ENCODE measurements at places on chromosomes 7 and 10.

GRCh38 chr7:111308691-111309090 lies 217.8 kb downstream of the LRRN3 start:
- DNase-seq: no peak

DNA sequence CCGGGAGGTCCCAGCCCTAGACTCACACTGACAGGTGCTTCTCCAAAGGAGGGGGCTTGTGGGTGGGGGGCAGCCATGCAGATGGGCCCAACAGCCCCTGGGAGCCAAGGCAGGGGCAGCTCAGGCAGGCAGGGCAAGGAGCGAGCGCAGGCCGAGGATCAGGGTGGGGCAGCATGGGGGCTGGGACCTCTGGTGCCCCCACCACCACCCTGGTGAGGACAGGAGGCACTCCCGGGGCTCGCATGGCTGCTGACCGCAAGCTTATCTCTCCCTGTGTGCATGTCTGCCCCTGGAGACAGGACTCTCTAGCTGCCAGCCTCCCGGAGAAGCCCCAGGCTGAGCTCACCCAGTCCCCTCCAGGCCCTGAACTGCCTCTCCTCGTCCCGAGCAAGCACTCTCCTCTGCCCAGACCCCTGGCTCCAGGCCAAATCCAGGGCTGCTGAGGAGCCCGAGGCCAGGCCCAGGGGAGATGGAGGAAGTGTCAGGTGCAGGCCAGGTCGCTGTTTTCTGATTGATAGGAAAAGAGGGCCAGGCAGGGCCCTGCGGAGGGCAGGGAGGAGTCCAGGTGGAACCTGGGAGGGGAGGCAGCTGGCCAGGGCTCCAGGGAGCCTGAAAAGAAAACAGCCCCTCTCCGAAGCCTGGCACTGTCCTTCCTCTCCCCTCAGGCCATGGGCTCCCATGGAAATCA lies 39.0 kb downstream of the PDGFA start:
- DNase-seq: no peak

- no peak for DNase-seq
Observed at GRCh38 chr10:116753759-116754158, 11.4 kb upstream of the HSPA12A start.

GRCh38 chr7:39310699-39311098 lies 255.5 kb upstream of the YAE1 start:
- no peak for DNase-seq

GRCh38 chr10:1735562-1735961 lies 1.8 kb downstream of the ADARB2 start:
- DNase-seq: no peak
